ENCODE measurements at places on chromosomes 12 and 14. TPM values are rescaled to one million over a fixed set of nuclear protein-coding genes. Genes with fewer than 3 reads are reported as not detected.

DNA sequence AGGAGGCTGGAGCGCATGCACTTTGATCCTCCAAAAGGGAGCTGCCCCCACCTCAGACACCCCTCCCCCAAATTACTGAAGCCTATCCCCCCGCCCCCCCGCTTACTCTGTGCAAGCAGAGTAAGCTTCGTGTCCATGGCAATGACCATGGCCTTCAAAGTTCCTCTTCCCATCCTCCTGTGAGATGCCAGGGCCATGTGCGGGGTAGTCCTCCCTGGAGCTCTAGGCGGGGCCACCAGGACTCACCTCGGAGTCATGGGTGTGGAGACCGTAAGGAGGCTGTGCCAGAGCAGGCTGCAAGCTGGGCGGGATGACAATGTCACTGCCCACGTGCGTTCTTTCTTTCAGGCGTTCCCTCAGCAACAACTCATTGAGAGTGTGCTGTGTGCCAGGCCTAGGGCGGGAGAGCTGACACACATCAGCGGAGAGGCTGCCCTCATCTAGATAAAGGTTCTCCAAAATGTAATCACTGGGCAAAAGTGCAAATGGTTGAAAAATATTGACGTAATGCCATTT is 66.8 kb downstream of the C14orf132 start:
- no peak for DNase-seq

DNA sequence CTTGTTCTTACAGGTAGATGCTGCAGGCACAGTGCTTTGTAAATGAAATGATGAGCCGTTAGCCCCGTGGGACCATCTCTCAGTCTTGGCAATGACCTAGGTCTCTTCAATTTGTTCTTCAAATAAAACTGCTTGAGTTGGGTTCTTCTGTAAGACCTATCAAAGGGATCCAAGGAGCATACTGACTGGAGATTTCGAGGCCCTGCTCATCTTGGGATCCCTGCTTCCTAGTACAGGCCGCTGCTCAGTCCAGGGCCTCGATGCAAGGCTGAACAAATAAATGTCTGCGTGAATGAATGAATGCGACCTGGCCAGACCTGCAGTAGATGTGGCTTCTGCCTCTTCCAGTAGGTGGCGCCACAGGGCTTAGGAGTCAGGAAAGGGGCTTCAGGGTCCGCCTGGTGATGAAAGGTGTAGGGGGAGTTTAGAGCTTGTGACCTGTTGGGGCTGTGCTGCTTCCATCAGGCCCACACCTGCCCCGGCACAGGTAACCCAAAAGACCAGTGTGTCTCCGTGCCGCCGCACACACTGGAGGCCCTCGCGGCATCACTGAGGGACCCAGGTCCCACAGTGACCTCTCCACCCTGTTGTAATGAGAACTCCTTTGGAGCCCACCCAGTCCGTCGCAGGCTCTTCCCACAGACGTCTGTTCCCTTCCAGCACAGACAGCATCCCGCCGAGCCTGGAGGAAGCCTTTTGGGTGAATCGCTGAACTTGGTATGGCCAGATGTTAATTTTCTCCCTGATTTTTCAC is 4.4 kb downstream of the CACNA1C start:
- DNase-seq: no peak

The ANKS1B gene
- polyA plus RNA-seq: 0.27 TPM

- no peak for DNase-seq
Measured at GRCh38 chr12:21541773-21542172, 15.7 kb downstream of the SPX start.

- DNase-seq: no peak
Measured at GRCh38 chr14:64641760-64642159, 62.5 kb upstream of the PLEKHG3 start.

DNA sequence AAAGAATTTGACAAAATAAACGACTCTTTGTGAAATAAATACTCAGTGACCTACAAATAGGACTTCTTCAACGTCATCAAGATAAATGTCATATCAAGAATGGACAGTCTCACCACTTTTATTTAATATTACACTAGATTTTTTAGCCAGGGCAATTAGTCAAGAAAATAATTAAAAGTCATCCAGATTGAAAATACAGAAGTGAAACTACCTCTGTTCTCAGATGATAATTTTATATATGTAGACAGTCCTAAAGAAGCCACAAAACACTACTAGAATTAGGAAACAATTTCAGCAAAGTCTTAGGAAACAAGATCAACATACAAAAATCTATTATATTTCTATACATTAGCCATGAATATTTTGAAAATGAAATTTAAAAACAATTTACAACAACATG is 689.6 kb upstream of the SEL1L start:
- DNase-seq: no peak

- DNase-seq: no peak
Measured at GRCh38 chr12:20319366-20319765, 49.0 kb upstream of the PDE3A start.

The KLRK1 gene
- polyA plus RNA-seq: not detected

The COX8C gene
- not detected for polyA plus RNA-seq

DNA sequence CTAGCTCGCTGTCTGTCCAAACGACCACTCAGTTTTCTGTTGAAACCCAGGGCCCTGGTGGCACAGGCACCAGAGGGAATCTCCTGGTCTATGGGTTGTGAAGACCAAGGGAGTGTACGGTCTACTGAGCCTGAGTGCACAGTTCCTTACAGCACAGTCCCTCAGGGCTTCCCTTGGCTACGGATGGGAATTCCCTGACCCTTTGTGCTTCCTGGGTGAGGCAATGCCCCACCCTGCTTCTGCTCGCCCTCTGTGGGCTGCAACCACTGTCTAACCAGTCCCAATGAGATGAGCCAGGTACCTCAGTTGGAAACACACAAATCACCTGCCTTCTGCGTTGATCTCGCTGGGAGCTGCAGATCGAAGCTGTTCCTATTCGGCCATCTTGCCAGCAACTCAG is 22.6 kb downstream of the GPHN start:
- DNase-seq: no peak

DNA sequence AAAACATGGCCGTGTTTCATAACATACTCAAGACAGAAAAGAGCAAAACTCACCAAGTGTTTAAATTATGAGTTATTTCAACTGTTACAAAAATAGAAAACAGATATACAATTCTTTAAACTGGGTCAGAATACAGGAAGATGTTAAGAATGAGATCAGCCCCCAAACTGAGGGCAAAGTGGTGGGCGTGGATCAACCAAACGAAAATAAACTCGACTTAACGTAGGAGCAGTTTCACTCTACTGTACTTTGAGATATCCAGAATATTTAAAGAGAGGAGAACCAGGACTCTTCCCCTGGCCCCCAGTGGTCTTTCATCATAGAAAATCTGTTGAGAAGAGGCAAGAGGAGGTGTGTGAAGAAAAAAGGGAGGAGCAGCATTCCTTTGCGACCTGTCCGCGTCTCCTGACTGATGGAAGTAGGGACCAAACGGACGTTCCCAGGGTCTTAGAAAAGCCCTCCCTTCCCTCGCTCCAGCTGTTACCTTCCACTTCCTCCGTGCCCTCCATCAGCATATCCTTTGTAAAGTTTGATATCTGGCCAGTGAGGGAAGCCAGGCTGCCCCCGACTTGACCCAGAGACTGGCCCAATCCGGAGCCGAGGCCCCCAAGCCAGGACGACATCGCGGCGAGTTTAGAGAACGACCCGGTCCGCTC is 668 bp downstream of the TRIP11 start:
- DNase-seq: peak; percentile 18

The GPR162 gene
- polyA plus RNA-seq: 3.3 TPM

The PCED1B gene
- polyA plus RNA-seq: 7.8 TPM

The GUCY2C gene
- not detected for polyA plus RNA-seq

DNA sequence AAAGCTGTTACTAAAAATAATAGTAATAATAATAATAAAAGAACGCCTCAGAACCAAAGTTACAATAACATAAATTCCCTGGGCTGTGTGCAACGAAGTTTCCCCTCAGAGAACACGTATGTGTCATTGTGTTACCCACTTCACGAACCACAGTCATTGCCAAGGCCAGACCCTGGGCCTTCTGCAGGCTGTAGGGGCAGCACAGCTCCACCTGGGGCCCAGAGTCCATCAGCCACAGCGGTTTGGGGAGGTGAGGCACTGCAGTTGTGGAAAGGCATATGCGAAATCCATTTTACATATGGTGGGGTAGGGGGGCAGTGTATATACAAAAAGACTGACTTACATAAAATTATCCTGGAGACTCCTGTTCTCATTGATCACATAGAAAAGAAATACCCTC is 56.1 kb downstream of the ESR2 start:
- DNase-seq: no peak

DNA sequence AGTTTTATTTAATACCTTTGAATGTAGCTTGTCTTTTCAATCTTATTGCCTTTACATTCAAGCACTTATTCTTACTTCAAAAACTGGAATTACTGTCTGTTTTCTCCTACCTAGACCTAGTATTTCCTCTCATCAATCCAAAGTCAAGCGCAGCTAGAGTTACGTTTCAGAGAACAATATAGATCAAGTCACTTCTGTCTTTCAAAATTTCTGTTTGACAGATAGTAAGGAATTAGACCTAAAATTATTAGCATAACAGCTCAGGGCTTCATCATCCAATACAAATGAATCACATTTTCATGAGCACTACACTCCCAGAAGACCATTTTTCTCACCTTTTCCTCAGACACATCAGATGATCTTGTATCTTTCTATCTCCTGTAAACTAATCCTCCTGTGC is 170.6 kb downstream of the CCDC59 start:
- no peak for DNase-seq

DNA sequence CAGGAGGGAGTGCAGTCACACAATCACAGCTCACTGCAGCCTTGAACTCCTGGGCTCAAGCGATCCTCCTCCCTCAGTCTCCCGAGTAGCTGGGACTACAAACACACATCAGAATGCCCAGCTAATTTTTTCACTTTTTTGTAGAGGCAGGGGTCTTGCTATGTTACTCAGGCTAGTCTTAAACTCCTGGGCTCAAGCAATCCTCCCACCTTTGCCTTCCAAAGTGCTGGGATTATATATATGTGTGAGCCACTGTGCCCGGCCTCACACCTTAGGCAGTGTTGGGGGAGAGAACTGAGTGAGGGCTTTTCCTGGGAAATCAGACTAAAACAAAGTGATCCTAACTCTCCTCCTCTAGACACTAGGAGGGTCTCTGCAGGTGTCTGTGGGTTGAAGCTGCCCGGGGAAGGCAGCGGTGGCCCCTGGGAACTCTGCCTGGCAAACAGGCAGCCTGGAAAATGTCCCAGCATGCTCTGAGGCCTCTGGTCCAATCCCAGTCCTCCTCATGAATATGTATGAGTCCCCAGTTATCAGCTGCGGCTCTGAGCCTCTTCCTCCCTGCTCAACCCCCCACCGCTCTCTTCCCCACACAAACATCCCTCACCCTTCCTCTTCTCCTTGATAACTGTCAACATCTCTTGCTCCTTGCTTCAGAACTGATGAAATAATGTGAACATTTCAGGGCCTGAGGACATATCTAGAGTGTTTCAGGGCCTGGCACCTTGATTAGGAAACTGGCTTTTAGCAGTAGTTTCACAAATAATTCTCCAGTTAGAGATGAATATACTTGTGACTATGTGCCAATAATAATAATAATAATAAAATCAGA is 7.9 kb upstream of the NAA25 start:
- no peak for DNase-seq

The POTEG gene
- polyA plus RNA-seq: not detected

DNA sequence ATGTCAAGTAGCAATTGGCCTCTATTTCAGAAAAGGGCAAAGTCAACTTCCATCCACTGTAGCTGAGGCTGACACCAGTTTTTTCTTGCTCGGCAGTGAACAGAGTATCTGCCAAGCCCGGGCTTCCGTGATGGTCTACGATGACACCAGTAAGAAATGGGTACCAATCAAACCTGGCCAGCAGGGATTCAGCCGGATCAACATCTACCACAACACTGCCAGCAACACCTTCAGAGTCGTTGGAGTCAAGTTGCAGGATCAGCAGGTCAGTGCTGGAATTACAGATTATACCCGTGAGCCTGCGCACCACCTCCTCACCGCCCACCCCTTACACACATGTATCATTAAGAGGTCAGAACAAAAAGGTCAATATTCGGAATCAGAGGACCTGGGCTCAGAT is 19.4 kb downstream of the EVL start:
- DNase-seq: no peak

DNA sequence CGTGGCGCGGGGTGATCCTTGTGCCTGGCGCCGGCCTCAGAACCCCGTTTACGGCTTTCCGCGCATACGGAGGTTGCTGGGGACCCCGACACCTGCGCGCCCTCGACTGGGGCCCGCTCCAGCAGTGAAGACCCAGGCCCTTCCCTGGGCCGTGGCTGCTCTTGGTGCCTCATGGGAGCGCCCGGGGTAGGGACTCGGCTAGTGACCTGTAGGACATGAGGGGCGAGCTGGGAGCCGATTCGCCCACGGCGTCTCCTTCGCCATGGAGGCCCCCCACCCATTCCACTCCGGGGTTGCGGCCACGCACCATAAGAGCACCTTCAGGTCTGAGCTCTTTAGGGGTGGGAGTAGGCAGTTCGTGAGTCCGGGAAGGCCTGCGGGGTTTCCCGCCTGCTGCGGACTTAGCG is 14.2 kb upstream of the PAX9 start:
- DNase-seq: no peak

DNA sequence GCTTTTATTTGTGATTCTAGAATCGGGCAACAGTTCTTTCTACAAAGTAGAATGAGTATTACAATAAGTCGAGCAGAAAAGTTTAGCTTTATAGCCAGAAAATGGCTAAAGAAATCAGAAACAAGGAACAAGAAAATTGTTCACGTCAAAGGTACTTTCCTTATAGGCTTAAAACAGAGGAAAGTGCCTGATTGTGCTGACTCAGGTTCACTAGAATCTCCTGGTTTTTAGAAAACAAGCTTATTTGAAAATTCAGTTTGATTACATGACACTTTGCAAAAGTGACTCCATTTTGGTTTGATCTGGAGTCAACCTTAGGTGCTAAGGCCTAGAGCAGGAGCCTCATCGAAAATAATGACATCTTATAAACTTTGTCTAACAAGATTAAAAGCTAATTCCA is 564.7 kb upstream of the FLRT2 start:
- DNase-seq: no peak

DNA sequence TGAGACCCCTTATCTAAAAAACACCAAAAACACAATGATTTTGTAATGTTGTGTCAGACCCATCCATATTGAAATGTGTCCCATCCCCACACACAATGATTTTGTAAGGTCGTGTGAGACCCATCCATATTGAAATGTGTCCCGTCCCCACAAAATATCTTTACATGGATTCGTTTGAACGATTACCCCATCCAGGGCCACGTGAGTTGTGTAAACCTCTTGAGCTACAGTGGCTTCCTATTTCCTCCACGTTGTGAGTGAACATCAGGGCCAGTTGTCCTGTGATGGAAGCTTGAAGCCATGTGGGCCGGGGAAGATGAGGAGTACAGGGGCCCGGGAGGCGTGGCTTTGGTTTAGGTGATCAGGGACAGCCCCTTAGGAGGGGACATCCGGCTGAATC is 27.0 kb upstream of the ULK1 start:
- no peak for DNase-seq

GRCh38 chr14:93007225-93007997 is 84.5 kb downstream of the CHGA start:
- DNase-seq: no peak

GRCh38 chr12:5599378-5599777 is 167.5 kb downstream of the NTF3 start:
- no peak for DNase-seq

DNA sequence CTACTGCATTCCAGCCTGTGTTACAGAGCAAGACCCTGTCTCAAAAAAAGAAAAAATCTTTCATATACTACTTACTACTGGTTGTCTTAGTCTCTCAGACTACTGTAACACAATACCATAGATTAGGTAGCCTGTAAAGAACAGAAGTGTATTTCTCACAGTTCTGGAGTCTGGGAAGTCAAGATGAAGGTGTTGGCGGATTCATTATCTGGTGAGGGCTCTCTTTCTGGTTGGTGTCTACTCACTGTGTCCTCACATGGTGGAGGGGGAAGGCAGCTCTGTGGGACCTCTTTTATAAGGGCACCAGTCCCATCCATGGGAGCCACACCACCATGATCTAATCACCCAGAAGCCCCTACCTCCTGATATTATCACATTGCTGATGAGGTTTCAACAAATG is 14.4 kb downstream of the WDR20 start:
- no peak for DNase-seq
